ENCODE measurements at places on chromosomes 3 and 15.

GRCh38 chr3:31661993-31662670, 129.4 kb downstream of the STT3B start:
- no peak for DNase-seq

DNA sequence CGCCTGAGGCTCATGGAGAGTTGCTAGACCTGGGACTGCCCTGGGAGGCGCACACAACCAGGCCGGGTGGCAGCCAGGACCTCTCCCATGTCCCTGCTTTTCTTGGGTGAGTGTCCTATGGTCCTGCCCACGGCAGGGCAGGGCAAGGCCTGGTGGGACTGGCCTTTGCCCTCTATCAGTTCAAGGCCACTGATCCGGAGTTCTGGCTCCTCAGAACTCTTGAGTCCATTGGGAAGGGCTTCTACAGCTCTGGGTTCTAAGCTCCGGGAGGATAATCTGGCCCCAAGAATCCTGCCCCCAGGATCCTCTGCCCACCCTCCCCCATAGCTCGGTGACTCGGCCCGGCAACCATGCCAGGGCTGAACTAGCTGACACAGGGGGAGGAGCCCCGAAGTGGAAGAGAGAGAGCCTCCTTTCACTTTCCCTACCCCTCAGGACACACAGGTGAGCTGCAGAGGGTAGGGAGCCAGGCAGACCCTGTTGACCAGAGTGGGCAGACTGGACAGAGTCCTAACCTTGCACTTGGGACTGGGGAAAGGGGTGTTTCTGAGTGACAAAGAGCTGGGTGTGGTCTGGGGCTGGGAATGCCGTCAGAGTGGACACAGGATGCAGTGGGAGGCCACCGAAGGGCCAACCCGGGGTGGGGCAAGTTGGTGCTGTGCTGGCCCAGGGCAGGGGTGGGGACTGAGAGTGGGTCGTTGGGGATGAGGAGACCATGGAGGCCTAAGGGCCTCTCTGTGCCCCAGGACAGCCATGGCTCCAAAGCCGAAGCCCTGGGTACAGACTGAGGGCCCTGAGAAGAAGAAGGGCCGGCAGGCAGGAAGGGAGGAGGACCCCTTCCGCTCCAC, 664 bp downstream of the PARP3 start:
- peak; percentile 76 for DNase-seq

DNA sequence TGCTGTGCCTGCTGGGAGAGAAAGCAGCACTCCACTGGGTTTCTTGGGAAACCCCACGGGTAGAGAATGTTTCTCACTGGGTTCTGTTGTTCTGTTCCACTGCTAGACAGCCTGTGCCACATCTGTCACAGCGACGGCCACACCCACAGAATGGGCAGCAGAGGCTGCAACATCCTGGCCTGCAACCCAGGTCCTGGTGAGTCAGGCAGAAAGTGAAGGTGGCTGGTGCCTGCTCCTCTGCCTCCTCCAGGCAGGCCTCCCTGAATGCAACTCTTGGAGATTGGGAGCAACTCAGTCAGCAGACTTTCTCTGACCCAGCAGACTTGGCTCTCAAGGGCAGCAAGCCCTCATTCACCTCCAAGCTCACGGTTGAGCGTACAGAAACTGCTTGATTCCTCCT, 13.0 kb downstream of the C3orf18 start:
- no peak for DNase-seq

GRCh38 chr3:71307991-71308697, 275.4 kb downstream of the FOXP1 start:
- DNase-seq, result no peak

DNA sequence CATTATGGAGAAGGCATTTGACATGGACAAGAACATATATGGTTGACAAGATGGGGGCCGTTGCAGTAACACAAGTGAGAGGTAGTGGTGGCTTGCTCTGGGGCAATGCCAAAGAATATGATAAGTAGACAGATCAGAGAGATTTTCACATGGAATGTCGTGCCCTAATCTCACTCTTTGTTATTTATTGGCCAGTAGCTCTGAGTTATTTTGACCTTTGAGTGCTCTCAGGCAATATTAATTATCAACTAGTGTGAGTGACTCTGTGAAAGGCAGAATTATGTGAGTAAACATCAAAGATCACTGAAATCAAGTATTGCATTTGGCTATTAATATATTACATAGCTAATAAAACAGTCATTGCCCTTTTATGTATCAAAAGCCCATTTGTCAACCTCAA, 164.9 kb upstream of the ADAMTS9 start:
- DNase-seq, result no peak

GRCh38 chr3:151940481-151940880, 67.0 kb downstream of the SUCNR1 start:
- no peak for DNase-seq

- peak; percentile 68 for DNase-seq
These were observed 13.5 kb downstream of the UBAP1L start for GRCh38 chr15:65101411-65101890.

DNA sequence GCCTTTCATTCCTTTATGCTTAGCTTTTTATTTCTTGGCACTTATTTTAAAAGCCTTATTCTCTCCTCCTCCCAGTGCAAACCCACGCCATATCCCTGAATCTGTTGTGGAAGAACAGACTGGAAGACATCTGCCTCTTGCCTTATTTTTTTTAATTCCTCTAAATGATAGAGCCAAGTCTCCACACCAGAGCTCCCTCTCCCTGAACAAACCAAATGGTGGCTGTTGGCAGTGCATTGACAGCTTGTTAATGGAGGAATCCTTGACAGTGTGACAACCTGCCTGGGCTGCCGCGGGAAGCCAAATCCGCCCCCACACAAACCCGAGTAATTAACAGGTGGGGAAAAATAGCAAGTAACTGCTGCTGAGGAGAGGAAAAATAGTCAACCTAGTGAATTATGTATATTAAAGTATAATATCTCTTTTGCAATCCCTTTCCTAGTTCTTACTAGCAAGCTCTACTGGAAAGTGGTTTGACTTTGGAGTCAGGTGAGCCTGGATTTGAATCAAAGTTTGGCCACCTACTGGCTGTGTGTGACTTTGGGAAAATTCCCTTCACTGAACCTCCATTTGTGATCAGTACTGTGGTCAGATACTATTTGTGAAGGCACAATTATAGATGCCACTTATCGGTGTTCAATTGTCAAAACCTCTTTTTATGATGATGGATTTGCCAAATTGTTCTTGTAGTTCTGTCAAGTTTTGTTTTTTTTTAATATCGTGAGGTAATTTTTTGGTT, 589.6 kb downstream of the PDCD6IP start:
- DNase-seq, result no peak

- peak; percentile 52 for DNase-seq
These were observed 736 bp downstream of the ARHGEF26 start for GRCh38 chr3:154121701-154122551.

DNA sequence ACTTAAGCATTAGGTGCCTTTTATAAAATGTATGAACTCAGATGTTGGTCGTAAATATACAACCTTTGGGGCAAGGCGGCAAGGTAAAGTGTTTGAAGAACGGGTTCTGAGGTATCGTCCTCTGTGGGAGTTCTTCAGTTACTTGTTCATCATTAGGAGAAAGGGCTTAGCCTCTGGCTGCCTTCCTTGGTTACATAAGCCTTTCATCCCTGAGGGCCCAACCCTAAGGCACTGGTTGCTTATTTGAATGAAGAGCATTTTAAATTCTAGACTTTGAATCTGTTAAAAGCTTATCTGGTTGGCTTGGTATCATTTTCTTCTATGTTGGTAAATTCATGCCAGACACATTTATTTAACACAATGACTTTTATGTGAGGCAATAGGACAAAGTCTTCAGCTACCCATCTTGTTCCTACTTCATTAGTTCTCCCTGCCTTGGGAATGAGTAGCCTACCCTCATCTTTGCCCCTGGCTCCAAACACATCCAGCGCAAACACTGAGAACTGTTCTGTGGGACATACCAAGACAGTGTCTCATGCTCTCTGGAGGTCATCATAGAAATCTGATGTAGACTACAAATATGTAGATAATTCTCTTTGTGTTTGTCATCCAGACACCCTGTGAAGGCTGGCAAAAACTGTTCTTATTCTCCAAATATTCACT, 12.4 kb upstream of the CCDC80 start:
- DNase-seq, result no peak

DNA sequence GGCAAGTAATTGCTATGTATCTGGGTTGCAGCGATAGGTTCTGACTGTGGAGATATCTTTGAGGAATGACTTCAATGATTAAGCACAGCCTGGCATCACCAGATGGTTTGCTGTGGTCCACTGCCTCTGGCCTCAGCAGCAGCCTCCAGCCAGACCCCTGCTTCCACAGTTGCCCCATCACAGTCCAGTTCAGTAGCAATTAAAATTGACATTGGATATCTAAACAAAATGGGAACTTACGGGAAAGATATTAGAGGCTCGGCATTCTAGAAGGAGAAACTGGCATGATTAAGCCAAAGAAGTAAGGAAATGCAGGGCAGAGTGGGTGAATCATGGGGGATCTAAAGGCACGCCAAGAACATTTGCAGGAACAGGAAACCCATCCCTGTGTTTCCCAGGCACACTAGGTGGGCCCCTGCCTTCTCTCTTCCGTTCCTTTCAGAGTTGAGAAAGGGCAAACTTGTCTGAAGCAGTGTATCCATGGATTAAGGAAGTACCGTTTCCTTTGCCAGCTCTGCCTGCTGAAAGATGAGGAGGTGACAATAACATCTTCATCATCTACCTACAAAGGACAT, 36.3 kb upstream of the SH3BP5 start:
- DNase-seq, result no peak

DNA sequence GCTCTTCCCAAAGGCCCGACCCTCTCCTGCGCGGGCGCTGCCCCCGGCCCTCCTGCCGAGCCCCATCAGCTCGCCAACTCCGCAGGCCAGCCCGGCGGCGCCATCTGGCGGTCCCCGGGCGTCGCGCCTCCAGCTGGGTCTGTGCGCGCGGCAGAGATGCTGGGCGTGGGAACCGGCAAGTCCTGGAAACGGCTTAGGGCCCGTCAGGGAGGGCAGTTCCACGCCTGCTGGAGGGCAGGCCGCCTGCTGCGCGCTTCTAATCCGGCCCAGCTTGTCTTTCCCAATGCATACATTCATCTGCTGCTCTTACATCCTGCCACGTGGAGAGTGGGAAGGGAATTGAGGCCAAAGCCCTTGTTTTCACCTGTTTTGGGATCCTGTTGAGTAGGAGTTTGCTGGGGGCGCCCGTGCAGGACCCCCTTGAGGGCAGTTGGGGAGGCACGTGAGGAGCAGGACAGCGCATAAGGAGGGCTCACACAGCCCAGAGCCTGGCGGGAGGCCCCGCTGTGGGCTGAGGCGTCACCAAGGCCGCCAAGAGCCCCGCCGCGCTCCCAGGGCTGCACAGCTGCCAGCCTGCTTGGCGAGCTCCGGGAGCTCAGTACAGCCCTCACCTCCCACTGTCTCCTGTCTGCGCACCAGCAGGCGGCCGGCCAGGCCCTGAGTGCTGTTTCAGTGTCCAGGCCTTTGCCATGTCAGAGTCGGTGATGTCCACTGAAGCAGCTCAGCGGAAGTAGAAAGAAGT, 165.6 kb downstream of the NSMCE3 start:
- DNase-seq, result peak; percentile 59

- DNase-seq, result no peak
These were observed 61.3 kb downstream of the CTDSPL start for GRCh38 chr3:37922721-37923568.

DNA sequence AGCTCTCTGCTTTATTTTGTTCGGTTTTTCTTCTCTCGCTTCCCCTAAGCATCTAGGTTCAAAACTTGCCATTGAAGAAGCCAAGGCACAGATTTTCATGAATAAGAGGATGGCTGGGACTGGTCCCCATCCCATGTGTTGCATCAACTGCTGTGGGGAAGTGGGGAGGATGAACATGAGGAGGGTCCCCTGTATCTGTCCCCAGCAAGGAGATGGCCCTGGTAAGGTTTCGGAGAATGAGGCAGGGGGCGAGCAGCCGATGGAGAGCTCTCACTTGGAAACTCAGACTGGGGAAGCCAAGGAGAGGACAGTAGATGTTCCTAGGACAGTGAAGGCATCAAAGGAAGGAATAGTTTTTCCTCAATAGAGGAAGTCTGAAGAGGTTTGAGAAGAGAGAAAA, 142.0 kb upstream of the ATP2B2 start:
- no peak for DNase-seq

- no peak for DNase-seq
These were observed 27.6 kb upstream of the ST6GAL1 start for GRCh38 chr3:186902713-186903112.

DNA sequence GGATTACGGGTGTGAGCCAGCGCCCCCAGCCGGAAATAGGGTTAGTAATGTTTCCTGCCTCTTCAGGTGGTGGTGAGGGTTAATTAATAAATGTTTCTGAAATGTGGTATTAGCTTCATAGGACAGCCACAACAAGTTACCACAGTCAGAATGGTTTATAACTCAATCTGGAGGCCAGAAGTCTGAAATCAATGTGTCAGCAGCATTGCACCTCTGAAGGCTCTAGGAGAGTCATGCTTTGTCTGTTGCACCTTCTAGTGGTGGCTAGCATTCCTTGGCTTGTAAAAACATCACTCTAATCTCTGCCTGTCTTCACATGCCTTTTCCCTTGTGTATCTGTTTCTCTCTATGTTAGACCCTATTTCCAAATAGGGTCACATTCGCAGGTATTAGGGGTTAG, 7.8 kb upstream of the RPSA start:
- no peak for DNase-seq

DNA sequence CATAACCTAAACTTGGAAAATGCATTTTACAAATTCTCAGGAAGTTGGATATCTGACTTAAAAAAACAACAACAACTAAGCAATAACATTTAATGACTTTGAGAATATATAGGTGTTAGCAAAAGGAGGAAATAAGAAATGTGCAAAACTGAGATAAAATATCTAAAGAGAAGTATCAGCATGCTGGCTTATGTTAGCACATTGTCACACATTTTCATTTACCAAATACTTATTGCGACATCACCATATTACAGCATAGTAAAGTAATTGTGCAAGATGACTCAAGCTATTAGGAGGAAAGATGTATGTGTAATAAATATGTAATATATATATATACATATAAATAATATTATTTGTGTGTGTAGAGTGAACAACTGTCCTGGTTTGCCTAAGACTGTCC, 9.2 kb downstream of the PTX3 start:
- DNase-seq, result no peak

- no peak for DNase-seq
These were observed 22.6 kb downstream of the RARRES1 start for GRCh38 chr3:158709666-158710083.

DNA sequence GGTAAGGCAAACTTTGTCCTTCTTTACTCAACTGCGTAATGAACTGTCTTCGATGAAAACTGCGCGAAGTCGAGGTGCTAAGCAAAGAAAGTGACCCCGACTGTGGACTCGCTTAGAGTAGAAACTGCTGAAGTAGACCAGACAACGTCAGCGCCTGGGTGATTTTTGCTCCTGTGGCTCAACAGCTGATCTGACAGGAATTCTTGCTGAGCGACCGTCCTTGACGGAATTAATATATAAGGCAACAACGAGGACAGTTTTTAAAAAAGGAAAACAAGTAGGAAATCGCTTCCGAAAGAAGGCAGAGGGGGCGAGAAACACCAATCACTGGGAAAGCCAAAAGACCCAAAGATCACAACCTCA, 541 bp downstream of the RPS27L start:
- DNase-seq, result peak; percentile 7

DNA sequence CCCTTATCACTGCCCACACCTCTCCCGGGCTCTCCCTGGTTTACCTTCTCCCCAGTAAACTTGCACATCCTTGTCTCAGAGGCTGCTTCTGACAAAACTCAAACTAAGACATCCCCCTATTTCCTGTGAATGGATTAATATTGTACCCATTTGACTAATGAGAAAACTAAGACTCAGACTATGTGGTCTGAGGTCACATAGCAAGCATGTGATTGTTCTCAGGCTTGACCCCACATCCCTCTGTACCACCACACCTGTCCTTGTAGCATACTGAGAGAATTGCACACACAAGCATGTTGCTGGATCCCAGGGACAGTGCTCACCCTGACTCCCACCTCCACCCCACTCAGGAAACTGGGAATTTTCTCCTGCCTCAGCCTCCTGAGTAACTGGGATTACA, 90.7 kb upstream of the HES1 start:
- no peak for DNase-seq

Data from stimulated activated effector memory CD8-positive, alpha-beta T cell treated with anti-CD3 and anti-CD28 coated beads, Interleukin-12 subunit alpha, Interleukin-12 subunit beta, amount 100 ng/mL, for 72 hours (primary cell).